Breast epithelium (tissue), 4 donors: ENCODE measurements at places on chromosomes 2 and 18.

- DNase-seq = no peak
Observed at GRCh38 chr2:231161877-231162329, 36.5 kb upstream of the ARMC9 start.

DNA sequence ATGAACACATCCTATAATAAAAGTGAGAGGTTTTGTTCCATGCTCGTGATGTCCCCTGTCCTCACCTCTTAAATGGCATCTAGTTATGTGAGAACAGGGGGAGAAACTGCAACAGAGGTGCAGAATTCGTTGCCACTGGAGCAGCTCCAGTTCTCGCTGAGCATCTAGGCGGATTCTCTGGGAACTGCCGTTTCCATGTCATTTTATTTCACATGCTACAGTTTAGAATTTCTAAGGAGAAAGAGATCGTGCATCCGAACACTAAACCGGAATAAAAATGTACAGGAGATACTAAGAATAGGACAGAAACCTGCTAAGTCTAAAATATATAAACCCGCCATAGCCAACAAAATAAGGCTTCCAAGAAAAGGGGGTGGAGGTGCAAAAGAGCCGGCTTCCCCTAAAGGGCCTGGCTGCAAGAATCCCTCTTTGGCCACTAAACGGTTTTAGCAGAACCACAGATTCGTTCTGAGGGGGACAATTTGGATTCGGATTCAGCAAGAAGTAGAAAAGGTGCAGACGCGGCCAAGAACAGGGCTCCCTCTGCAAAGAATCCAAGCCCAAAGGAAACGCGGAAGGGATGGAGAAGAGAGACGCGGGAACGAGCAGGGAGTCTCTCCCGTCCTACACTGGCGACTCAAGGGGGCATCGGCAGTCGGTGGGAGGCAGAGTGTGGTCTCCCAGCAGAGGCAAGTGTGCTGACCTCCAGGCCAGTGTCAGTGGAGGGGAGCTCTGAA is 1.3 kb downstream of the TMEM163 start:
- DNase-seq = no peak

DNA sequence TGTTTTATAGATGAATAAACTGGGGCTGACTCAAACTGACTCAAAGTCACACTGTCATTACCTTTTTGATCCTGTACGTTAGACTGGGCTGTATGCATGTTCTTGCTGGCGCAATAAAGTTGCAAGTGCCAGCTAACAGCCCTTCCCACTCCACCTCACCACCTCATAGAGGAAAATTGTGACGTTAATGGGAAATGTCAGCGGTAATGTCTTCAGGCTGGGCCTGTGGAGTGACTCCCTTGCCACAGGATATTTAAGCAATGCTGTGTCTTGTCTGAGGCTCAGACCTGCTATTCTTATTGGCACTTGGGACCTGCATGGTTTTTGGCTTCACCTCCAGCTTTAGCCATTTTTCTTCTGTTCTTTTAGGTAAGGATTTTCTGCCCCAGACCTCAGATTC is 25.2 kb upstream of the CASP10 start:
- no peak for DNase-seq

DNA sequence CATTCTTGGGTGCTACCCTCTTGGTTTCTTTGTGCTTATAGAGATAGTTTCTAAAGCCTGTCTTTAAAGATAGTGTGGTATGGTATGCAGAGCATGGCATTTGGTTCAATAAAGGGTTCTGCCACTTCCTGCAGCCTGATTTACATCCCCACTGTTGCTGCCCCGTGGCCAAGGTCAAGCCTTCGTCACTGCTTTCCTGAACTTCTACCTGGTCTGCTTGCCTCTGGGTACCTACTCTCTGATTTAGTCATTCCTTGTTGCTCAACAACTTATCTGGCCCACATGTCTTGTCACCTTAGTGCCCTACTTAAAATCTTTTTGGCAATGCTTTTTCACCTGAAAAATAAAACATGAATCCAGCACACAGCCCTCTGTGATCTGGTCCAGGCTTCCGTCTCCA is 352.9 kb downstream of the LPIN1 start:
- no peak for DNase-seq

DNA sequence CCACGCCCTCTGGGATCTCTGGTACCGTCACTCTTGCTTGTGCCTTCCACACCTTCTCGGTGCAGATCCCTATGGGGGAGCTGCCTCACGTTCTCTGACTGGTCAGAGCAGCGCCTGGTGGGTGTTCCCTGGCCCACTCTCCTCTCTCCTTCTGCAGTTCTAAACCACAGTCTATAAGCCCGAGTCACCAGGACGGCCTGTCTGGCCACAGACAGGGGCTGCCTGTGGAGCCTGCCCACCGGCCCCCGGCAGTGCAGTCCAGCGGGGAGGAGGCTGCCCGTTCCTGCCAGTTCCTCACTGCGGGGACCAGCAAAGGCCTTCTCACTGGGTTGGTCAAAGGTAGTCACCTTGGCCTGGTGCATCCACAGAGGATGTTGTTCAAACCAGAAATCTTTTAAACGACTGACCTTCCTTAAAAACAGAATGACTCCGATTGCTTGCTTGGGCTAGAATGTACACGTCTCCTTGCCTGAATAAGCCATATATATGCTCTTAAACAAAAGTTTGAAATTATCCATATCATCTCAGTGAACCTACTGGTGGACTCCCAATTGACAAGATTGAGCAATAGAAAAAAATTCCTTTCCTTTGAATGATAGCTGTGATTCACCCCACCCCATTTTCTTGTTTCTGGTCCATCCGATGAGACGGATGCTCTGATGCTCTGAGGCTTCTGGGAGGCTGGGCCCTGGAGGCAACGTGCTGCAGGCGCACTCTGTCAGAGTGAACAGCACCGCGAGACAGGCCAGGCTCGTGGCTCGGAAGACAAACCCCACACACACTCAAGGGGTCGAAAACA is 61.2 kb downstream of the RALBP1 start:
- no peak for DNase-seq

DNA sequence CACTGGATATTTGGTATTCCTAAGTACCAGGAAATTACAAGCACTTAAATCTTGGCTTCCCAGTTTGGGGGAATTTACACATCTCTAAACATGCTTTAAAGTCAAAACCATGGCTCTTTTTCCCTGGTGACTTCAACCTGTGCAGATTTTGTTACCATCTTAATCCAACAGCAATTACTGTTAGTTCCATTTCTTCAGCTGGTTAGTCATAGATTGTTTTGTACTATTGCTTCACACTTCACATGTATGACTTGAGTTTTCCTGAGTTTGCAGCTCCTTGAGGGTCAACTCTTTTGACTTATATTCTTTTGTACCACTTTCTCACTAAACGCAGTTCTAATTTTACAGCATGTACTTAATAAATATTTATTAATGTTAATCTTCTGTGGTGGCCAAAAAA is 203.4 kb upstream of the RND3 start:
- DNase-seq = no peak

- DNase-seq = no peak
Observed at GRCh38 chr2:226849349-226849748, 13.5 kb downstream of the RHBDD1 start.

DNA sequence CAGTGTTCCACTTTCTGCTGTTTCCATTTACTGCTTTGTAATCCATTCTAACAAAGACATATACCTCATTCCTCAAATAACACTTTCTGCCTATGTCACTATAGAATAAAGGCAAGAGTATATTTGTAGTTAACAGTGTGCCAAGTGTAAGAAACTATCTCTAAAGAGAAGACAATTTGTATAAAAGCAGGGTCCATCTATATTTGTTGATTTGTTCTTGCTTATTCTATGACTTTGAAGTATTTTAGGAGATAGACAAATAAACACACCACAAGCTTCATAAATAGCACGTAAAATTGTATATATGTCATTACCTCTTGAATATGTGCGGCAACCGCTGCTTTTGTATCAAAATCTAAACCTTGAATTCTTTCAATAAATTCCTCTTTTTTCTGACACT is 56.0 kb downstream of the CCDC88A start:
- DNase-seq = no peak

DNA sequence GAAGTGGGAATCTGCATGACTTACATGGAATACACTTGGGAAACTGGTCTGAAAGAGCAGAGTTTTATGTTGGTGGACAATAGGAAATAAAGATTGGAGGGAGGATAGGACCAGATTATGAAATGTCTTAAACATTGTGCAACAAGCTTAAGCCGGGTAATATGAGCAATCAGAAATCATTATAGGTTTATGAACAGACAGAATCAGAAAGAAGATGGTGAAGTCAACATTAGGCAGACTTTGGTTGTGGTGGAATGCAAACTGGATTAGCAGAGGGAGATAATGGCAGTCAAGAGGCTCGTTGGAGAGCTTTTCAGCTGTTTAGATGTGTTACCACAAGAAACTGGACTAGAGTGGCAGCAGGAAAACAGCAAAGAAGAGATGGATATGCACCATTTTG is 43.5 kb downstream of the CRIM1 start:
- DNase-seq = no peak

- no peak for DNase-seq
Observed at GRCh38 chr2:160473468-160474318, 19.9 kb downstream of the RBMS1 start.

- peak; percentile 28 for DNase-seq
Observed at GRCh38 chr2:74374509-74375205, 5.5 kb downstream of the DCTN1 start.

DNA sequence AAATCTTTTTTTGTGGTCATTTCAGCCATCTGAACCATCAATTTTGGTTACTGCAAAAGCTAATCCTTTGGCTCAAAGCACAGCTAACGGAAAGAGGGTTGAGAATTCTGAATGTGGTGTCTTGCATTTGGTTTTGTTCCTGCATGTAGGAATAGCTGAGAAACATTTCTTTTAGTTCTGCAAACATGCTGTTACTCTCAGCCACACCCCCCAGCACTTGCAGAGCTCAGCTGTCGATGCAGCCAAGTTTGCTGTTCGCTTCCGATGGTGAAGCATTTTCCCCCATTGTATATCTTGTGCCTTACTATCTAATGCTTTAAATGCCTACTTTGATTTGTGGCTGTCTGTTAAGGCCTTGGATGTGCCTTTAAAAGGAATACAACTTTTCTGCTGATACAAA is 294.9 kb upstream of the FANCL start:
- DNase-seq = no peak

DNA sequence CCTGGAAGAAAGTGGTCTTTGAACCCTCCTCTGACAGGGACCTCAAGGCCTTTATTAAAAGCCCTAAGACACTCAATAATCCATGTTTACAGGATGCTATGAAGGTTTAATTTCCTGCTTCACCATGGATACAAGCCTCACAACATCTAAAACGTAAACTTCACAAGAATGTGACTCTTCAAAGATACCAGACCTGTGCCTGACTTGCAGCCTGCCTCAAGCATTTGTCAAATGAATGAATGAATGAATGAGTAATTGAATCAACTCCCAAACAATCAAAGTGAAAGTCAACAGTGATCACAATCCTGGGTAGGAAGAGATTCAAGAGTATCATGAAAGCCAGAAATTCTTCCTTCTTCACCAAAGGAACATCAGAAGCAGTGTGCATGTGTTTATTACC is 30.4 kb downstream of the KLF7 start:
- no peak for DNase-seq

- DNase-seq = no peak
Observed at GRCh38 chr2:95002498-95002897, 23.0 kb upstream of the MAL start.

- no peak for DNase-seq
Observed at GRCh38 chr2:217459680-217460405, 543.0 kb downstream of the TNS1 start.

DNA sequence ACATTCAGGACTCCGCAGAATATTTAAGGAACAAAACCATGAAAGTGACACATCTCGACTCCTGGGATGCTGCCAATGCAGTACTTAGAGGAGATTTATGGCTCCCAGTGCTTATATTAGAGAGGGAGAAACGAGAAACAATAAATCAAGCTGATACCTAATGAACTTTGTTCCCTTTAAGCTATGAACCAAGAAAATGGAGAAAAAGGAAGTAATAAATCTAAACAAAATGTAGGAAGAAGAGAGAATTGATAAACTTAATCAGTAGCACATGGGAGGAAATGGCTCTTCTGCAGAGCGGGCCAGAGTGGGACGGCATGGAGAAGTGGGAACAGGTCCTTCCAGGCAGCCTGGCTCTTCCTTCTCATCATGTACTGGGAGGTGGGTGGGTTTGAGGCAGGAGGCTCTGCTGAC is 42.7 kb downstream of the NPPC start:
- DNase-seq = peak; percentile 10

DNA sequence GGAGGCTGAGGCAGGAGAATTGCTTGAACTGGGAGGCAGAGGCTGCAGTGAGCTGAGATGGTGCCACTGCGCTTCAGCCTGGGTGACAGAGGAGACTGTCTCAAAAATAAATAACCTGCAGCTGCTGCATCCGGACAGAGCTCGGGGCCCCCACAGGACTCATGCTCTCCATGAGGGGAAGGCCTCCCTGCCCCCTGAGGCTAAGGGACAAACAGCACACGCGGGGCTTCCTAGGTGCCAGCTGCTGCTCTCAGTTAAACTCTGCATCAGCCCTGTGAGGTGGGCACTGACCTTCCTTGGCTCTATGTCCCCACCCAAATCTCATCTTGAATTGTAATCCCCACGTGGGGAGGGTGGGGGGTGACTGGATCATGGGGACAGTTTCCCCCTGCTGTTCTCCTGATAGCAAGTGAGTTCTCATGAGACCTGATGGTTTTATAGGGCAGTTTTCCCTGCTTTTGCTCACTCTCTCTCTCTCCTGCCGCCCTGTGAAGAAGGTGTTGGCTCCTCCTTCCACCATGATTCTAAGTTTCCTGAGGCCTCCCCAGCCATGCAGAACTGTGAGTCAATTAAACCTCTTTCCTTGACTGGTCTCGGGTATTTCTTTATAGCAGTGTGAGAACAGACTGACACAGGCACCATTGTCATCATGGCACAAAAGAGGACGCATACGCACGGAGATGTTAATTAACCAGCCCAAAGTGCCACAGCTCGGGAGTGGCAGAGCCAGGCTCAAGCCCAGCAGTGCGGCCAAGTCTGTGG is 49.9 kb upstream of the TAF1B start:
- DNase-seq = no peak

DNA sequence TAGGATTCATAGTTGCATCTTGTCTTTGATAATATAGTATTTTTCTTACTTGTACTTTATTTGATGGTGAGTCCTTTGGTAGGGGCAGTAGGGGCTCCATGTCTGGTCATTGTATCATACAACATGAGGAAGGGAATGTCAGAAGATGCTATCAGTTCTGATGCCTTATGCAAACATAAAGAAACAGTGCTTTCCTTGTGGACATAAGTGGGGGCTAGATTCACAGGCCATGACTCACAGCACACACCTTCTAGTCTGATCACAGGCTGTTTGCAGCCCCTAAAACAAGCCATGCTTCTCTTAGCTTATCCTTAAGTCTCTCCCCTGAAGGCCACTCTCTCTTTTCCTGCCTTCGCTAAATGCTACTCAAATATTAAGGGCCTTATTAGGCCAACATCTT is 10.7 kb upstream of the SLC14A1 start:
- DNase-seq = no peak

GRCh38 chr2:128362176-128362888 is 43.7 kb upstream of the HS6ST1 start:
- DNase-seq = no peak

GRCh38 chr18:68399721-68400120 is 315.2 kb downstream of the TMX3 start:
- DNase-seq = no peak
